Cortex of kidney (tissue), 1 donor: ENCODE measurements at places on chromosomes 2 and 18.

GRCh38 chr2:16617282-16618266, 48.1 kb downstream of the CYRIA start:
- no peak for DNase-seq

DNA sequence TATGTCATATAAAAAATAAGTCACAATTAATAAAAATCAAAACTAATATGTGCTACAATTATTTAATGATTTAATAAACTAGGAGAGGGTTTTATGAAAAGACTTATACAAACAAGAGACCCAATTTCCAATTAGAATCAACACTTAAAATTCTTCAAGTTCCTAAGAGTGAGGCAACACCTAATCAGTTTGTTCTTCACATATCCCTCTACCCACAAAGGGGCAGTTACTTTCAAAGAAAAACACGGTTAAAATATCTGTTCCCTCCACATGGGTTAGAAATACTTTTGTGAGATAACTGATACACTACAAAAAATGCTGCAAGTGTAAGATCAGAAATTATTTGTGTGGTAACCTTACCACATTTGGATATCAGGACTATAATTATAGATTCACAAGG, 357.0 kb downstream of the ERBB4 start:
- no peak for DNase-seq

DNA sequence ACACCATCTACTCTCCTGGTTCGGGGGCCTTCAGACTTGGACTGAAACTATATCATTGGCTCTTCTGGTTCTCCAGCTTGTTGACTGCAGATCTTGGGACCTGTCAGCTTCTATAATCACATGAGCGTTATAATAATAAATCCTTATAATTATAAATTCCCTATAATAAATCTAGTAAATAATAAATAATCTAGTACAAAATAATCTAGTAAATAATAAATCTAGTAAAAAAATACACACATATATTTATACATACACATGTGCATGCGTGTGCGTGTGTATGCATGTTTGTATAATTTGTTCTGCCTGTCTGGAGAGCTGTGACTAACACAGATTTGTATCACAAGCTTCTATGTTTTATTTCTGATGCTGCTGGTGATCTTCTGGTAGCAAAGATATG, 40.8 kb downstream of the KATNAL2 start:
- DNase-seq, result no peak

- DNase-seq, result no peak
Measured at GRCh38 chr2:29139152-29139551, 23.9 kb downstream of the CLIP4 start.

GRCh38 chr2:31016648-31017047, 121.6 kb downstream of the GALNT14 start:
- DNase-seq, result no peak

GRCh38 chr2:58532641-58533040, 291.5 kb upstream of the FANCL start:
- no peak for DNase-seq

- DNase-seq, result no peak
Measured at GRCh38 chr2:217887841-217888701, 114.7 kb downstream of the TNS1 start.

GRCh38 chr18:75116809-75117208, 92.1 kb downstream of the PTGR3 start:
- no peak for DNase-seq

DNA sequence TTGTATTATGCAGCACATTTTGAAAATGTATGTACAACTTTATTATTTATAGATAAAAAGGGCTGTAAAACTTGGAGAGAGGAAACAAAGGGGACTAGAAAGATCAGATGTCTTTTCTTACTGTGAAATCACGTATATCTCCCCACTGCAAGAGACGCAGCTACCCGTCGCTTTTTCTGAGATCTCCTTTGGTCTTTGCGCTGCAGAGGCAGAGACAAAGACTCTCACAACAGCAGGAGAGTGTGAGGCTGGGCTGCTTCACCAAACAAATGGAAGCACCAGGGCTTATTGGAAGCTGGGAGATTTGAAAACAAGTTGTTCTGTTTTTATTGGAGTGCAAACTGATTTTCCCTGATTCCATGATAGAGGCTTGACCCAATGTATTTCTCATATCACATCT, 129.0 kb upstream of the PARD3B start:
- no peak for DNase-seq

- DNase-seq, result no peak
Measured at GRCh38 chr2:158723921-158724802, 71.0 kb upstream of the DAPL1 start.

GRCh38 chr2:232473467-232473890, 14.2 kb downstream of the ECEL1 start:
- no peak for DNase-seq

GRCh38 chr18:11565716-11566115, 43.7 kb upstream of the SLC35G4 start:
- no peak for DNase-seq

DNA sequence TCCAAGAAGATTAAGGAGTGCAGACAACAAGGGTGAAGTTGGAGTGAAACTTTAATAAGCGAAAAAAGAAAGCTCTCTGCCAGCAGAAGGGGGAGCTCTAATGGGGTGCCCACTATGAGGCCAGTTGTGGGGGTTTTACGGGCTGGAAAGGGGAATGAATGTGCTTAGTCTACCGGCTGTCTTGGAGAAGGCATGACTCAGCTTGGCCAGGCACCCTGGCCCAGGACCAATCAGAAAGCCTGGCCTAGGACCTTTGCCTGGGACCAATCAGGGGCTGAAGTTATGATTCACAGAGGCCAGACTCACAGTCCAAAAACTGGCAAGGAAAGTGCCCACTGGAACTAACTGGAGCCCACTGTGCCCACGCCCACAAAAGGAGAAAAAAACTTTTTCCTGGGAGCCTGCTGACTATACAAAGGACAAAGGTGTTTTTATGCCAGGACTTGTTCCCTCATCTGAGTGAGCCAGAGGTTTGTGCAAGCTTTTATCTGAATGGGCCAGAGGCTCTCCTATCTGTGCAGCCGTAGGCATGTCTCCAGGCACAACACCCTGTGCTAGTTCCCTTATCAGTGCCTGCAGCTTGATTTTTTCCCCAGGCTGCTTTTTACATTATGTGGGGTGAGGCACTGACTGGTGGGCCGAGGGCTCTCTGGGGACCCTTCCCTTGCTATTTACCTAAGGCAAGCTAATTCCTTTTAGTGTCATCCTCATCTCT, 18.6 kb downstream of the CMPK2 start:
- DNase-seq, result no peak

DNA sequence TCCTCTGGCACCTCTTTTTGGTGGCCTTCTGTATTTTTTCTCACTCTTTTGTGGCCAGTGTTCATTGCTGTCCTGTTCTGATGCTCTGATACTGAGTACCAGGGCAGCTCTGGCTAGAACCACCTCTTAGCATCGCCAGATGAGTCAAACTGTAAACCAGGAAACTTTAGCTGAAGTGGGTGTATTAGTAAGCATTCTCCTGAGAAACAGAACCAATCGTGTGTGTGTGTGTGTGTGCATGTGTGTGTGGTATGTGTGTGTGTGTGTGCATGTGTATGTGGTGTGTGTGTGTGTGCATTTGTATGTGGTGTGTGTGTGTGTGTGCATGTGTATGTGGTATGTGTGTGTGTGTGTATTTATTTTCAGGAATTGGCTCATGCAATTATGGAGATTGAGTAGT, 166.3 kb upstream of the SKOR2 start:
- DNase-seq, result no peak

DNA sequence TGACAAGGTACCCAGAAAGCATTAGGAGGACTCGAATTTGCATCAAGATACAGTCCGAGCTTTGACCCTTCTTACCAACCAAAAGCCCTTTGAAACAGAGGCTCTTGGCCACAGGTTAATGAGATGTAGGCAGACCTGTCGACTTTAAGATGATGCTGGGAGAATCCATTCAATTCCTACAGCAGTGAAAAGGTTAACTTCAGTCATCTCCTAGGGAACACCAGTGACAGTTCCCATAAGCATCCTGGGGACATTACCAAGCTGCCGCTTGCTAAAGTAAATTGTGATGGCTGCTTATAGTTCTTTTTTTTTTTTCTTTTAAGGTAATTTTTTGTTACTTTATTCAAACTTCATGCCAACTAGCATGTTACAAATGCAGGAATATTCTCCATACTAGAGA, 379.3 kb downstream of the SOX11 start:
- DNase-seq, result no peak
